ENCODE measurements at places on chromosomes 6 and 20.
A peak's percentile ranks its signal among the peaks of the same experiment; 100 is the strongest.

DNA sequence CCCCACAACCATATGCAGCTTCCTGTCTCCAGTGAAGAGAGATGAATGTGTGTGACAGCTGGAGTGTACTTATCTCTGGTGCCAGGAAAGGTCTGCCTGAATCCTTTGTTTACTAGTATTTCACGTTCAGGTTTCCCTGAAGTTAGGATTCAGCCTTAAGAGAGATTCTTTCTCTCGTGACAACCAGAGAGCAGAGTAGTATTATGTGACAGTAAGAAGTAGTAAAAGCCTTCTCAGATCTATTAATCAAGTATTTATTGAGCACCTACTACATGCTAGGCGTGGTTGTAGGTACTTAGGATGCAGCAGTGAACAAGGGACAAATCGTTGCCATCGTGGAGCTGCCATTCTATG is 949 bp downstream of the KIFC1 start:
- DNase-seq, result no peak

DNA sequence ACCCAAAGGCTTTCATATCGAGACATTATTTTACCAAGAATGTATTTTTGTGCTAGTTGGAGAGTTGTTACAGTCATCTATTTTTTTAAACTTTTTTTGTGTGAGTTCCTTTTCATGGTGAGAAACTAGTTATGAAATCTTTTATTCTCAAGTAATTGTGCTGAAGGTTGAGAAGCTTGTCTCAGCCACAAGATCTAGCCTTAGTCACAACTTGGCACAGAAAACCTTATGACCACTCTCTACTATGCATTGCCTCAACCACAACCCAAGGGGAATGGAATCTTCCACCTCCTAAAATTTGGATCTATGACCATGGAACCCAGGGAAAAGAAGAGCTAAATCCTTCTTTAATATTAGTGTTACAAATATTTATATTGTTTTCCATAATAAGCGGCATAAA is 58.5 kb downstream of the HS3ST5 start:
- peak; percentile 64 for DNase-seq

- DNase-seq, result no peak
Observed at GRCh38 chr6:77463308-77463860, at the start of gene HTR1B. TSS of gene HTR1B (minus strand) at chr6:77463491. CDS start at chr6:77463403, 88 bp downstream.

DNA sequence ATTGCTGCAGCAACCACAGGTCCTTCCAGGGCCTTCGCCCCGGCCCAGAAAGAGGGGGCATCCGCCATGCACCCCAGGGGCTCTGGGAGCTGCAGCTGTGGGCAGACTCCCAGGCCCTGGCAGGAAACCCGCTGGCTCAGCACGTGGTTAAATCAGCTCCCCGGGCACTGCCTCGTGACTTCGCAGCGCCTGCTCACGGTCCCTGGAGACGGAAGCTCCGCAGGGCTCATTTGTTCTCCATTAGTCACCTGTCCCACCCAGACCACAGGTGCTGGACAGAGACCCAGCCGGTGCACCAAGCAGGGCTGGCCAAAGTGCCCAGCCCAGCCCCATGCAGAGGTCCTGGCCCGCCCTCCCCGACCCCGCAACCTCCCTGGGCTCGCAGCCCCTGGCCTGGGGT is 14.7 kb downstream of the KCNQ2 start:
- DNase-seq, result no peak

DNA sequence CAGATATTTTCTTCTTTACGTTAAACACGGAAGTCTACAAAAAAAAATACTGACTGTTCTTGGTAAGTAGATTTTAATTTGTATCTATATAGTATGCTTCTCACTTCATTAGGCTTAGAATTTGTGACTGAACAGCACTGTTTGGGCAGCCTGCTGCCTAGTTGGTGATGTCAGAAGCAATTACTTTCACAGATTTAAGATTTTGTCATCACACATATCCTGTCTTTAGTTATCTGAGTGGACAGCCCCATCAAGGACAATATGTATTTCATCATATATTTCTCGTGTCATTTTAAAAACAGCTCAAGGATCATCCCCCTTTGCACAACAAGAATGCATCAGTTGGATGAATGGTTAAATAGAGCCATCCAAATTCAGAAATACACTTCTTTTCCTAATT is 338.4 kb upstream of the CITED2 start:
- no peak for DNase-seq

DNA sequence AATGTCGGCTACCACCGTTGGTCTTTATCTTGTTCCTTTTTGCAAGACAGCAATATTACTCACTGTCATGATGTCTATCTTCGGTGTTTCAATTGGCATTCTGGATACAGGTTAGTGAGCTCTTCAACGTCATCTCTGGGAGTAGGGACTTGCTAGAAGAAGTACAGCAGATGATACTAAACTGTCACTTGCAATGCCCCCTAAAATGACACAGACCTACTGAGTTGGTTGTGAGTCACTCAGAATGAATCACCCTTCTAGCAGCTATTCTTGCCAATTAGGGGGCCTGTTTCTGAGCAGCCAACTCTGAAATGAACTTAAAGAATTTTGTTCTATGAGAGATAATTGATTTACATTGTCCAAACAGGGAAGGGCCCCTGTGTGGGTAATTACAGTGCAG is 176.5 kb downstream of the SLC16A10 start:
- peak; percentile 55 for DNase-seq

- DNase-seq, result no peak
Observed at GRCh38 chr20:43839793-43840199, 74.9 kb upstream of the TOX2 start.

DNA sequence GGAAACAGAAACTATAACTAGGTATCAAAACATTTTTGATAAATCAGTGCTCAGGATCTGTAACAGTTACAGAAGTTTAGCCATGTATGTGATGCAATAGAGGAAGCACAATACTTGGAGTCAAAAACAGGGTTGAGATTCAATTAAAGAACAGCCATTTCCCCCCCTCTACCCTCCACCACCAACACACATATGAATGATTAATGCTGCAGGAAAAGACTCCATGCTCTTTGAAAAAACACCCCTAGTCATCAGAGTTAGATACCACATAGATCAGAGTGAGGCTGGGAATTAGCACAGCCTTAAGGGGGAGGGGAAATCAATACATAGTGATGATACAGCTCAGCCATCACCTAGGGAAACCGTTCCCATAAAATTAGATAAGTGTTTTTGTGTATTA is 108.9 kb upstream of the EMILIN3 start:
- no peak for DNase-seq

- DNase-seq, result no peak
Observed at GRCh38 chr20:23116311-23117089, 30.4 kb upstream of the CD93 start.

DNA sequence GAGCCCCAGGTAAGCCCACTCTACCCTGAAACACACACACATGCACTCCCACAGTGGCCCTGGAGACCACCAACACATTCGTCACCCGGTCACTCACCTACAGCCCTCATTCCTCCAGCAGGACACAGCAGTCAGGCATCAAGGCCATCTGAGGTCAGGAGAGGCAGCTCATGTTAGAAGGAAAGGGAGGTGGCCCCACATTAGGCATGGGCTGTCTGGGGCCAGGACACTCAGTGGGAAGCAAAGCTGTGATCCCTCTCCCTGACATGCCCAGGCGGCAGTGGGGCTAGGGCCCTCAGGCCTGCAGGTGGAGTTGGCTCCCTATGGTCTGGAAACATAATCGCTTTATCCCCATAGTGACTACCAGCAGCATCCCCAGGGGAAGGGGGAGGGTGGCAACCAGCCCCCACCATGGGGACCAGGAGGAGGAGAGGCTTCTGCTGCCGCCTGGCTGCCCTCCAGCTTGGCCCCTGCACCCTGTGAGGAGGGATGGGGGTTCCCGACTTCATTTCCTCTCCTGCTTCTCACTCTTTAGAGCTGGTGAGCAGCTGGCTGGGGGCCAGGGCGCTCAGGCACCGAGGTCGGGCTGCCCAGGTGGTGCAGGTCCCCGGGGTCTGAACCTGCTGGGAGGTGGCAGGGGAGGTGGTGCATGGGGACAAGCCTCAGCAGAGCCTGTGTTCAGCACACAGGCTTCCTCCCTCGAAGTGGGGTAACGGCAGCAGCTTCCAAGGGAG is 76.6 kb upstream of the CST7 start:
- DNase-seq, result no peak

DNA sequence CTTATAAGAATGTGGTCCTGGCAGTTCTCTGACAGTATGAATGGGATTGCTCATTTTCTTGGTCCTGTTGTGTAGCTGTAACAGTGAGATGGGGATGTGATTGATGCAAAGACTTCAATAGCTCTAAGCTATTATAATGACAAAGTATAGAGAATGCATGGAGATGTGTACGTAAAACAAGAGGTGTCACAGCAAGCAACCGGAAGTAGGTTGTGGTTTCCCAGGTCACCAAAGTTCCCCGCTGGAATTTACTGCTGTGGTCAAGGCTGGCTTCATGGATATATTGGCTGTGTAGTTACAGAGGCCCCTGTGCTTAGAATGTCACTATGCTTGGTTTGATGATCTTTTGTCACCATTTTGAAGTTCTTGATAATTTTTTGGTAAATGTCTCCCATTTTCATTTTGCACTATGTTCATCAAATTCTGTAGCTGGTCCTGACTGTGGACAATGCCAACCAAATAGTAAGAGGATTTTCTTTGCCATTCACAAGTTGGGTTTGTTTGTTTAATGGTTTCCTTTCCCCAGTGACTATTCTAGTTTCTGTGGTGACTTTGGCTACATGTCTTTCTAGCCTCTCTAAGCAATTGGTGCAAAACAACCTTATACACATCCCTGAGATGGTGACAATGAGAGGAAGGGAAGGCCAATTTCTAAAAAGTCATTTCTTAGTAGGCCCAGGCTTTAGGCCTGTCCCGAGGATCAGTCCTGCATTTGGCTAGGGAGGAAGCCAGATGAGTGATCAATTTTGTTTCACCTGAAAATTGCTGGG is 10.5 kb downstream of the DNAH8 start:
- DNase-seq, result no peak

DNA sequence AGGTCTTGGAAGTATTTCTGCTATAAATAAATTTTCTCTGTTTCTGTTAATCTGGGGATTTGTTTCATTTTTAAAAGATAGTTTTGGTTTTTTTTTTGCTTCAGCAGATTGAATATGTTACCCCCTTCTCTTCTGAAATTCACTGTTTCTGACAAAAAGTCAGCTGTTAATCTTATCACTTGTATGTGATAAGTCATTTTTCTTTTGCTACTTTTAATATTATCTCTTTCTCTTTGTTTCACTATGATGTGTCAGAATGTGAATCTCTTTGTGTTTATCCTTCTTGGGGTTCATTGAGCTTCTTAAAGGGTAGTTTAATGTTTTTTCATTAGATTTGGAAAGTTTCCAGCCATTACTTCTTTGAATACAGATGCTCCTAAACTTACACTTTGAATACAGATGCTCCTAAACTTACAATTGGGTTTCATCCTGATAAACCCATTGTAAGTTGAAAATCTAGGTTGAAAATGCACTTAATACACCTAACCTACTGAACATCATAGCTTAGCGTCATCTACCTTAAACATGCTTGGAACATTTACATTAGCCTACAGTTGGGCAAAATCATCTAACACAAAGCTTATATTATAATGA is 154.2 kb upstream of the COL21A1 start:
- DNase-seq, result no peak

GRCh38 chr20:45440424-45440823 is 24.5 kb downstream of the PIGT start:
- DNase-seq, result no peak

GRCh38 chr6:145875496-145876211 is 61.1 kb upstream of the FBXO30 start:
- DNase-seq, result no peak

DNA sequence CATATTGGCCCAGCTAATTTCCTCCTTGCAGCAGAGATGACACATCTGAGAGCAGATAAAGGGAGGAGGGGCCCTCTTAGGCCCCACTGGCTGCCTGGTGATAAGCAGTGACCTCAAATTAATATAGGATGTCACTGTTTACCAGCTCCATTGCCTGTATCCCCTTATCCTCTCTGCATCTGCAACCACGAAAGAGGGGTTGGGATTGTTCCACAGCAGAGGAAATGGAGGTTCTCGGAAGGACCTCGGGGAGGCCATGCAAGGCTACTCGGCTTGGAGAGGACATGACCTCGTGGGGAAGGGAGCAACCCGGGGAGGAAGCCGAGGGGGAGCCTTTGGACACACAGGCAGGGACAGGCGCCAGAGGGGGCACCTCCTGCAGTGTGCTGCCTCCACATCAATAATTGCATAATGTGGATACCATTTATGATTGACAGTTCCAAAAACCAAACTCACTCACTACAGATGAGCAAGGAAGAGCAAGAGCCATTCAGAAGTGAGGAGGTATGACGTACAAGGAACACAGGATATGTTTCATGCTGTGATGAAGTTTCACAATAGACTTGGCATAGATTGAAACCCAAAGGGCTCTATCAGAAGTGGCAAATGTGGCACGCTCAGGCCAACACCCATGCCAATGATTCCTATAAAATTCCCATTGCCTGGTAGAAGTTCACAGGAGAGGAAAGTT is 177.2 kb upstream of the RNF24 start:
- peak; percentile 21 for DNase-seq

GRCh38 chr6:150037526-150038201 is 12.3 kb upstream of the RAET1L start:
- no peak for DNase-seq

DNA sequence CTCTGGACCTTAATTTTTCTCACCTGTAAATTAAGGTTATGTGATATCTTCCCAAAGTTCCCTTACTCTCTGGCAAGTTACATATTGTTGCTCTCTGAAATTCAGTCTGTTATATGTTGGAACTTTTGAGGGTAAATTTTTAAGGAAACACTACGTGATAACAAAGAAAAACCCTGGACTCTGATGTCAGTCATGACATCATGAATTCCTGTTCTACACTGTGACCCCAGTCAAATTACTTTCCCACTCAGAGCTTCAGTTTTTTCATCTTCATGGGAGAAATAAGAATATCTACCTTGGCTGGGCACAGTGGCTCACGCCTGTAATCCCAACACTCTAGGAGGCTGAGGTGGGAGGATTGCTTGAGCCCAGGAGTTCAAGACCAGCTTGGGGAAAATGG is 164.6 kb upstream of the RALGAPA2 start:
- DNase-seq, result no peak

DNA sequence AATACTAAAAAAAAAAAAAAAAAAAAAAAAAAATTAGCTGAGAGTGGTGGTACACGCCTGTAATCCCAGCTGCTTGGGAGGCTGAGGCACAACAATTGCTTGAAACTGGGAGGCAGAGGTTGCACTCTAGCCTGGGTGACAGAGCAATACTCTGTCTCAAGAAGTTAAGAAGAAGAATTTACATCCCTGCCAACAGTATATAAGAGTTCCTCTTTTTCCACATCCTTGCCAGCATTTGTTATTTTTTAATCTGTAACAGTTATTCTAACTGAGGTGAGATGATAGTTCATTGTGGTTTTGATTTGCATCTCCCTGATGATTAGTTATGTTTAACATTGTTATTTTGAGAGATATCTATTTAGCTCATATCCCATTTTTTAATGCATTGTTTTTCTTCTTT is 20.3 kb upstream of the DYNLRB1 start:
- DNase-seq, result no peak

GRCh38 chr20:2254333-2254732 is 41.5 kb upstream of the TGM3 start:
- no peak for DNase-seq
